ENCODE measurements at places on chromosomes 4 and X.

- DNase-seq, result no peak
Observed at GRCh38 chr4:70818173-70818855, 21.4 kb downstream of the GRSF1 start.

- peak; percentile 67 for DNase-seq
Observed at GRCh38 chrX:49184294-49185281, 1.6 kb downstream of the PRICKLE3 start.

DNA sequence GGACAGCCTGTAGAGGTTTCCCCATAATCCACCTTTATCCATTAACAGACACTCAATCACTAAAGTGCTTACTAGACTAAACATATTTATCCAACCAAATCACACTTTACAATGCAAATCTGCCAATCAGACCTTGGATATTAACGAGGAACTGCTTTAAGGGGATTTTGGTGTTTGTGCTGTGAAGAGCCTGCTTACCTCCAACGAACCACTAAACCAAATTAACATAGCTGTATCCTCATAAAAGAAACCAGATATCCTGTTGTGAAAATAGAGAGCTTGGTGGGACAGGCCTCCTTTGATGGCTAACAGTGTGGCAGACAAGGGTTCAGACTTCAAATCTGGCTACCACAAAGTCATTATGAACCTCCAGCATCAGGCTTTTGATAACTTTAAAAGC lies 252.6 kb upstream of the HAND2 start:
- DNase-seq, result no peak

GRCh38 chrX:139914421-139914820 lies 18.4 kb downstream of the ATP11C start:
- DNase-seq, result no peak

- DNase-seq, result peak; percentile 81
Observed at GRCh38 chr4:8472689-8473197, 32.2 kb downstream of the TRMT44 start.
